ENCODE measurements at places on chromosomes 13 and 19.

GRCh38 chr13:94795292-94795691 lies 82.9 kb upstream of the SOX21 start:
- no peak for DNase-seq

- DNase-seq = no peak
Observed at GRCh38 chr13:50548586-50548985, 294.9 kb downstream of the DLEU7 start.

DNA sequence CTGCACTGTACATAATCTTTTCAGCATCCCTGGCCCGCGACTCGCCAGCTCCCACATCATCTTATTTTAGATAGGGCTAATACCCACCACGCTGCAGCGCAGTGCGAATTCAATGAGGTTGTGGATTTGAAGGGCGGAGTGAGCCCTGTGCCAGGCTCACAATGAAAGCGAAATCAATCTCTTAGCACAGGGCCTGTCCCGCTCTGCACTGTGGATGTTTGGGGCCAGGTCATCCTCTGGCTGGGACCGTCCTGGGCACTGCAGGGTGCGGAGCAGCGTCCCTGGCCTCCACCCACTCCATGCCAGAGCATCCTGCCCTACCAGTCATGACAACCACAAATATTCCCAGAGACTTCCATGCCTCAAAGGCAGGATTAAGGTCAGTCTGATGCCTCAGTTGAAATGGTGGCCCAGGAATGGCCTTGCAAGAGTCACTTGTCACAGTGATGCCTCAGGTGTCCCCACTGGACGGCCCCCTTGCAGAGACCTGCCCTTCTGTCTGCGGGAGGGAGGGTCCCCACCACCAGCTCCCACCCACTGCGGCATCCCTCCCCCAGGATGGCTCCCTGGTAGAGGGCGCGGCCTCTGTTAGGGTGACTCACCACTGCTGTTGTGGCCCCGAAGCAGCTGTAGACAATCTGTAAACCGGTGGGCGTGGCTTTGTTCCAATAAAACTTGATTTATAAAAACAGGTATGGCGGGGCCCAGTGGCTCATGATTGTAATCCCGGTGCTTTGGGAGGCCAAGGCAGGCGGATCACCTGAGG lies 5.6 kb downstream of the UHRF1 start:
- DNase-seq = no peak

DNA sequence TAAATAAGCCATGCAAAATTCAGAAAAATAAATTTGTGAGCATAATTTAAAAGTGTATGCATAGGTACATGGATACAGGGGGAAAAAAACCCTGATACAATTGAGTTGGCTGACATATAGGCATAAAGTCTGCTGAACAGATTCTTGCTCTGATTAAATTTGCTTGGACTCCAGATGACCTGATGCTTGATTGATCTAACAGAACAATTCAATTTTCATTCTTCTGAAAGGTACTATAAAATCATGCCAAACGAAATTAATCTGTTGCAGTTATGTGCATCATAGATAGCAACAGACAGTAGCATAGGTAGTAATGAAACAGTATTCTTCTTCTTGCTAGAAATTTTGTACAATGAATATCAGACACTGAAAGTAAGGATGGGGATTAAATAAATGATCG lies 578.2 kb upstream of the SLITRK6 start:
- no peak for DNase-seq

- no peak for DNase-seq
Observed at GRCh38 chr19:47991191-47991808, 670 bp downstream of the BSPH1 start.

GRCh38 chr13:25906191-25906661 lies 145.6 kb downstream of the SHISA2 start:
- DNase-seq = no peak

DNA sequence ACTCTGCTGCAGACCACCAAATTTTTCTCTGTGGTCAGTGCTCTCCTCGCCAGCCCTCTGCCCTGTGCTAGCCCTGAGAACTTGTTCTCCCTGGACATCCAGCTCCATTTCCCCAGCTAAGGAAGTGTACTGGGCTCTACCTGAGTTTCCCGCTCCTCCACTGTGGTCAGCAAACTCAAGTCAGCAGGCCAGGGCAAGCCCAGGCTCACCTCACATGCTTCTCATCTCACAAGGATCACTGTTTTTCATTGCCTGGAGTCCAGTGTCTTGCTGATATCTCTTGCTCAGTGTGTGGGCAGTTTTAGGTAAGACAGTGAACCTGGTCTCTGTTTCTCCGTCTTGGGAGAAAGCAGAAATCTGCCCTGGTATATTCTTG lies 201.4 kb downstream of the FOXO1 start:
- no peak for DNase-seq

DNA sequence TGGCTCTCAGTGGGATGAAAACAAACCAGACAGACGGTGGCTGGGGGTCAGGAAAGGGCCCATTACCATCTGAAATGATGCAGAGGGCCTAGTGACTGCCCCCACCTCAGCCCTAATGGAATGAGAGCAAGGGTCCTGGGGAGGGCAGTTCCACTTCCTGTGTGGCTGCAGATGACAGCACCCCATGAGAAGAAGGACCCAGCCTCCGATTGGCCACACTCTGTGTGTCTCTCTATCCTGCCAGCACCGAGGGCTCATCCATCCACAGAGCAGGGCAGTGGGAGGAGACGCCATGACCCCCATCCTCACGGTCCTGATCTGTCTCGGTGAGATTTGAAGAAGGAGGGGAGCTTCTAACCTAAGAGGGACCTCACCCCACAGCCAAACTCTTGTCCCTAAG lies 498 bp downstream of the LILRB1 start:
- no peak for DNase-seq

- no peak for DNase-seq
Observed at GRCh38 chr19:41861846-41862245, 1.8 kb downstream of the RPS19 start.

- no peak for DNase-seq
Observed at GRCh38 chr19:51944798-51945552, 17.7 kb downstream of the ZNF613 start.

- DNase-seq = no peak
Observed at GRCh38 chr13:80262051-80262695, 78.8 kb downstream of the SPRY2 start.

- no peak for DNase-seq
Observed at GRCh38 chr13:76725211-76725610, 161.0 kb downstream of the KCTD12 start.

DNA sequence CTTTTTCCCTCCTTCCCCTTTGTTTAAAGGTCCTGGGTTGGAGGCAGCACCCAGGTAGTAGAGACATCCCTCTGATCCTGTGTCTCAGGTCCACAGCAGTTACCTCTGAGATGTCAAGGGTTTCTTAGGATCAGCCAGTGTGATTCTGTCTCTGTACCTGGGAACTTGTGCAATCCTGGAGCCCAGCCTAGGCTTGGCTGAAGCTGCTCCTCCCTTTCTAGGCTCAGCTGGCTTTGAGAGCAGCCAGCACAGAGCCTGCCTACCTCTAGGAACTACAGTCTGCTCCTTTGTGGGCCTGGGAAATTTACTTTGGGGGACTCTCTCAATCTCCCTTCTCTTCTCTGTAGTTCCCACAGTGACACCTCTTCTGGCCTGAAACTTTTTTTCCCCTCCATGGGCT lies 171.6 kb downstream of the MTUS2 start:
- no peak for DNase-seq

- DNase-seq = no peak
Observed at GRCh38 chr13:48804821-48805601, 151.3 kb downstream of the CYSLTR2 start.
